ENCODE measurements at places on chromosomes 4 and X.

DNA sequence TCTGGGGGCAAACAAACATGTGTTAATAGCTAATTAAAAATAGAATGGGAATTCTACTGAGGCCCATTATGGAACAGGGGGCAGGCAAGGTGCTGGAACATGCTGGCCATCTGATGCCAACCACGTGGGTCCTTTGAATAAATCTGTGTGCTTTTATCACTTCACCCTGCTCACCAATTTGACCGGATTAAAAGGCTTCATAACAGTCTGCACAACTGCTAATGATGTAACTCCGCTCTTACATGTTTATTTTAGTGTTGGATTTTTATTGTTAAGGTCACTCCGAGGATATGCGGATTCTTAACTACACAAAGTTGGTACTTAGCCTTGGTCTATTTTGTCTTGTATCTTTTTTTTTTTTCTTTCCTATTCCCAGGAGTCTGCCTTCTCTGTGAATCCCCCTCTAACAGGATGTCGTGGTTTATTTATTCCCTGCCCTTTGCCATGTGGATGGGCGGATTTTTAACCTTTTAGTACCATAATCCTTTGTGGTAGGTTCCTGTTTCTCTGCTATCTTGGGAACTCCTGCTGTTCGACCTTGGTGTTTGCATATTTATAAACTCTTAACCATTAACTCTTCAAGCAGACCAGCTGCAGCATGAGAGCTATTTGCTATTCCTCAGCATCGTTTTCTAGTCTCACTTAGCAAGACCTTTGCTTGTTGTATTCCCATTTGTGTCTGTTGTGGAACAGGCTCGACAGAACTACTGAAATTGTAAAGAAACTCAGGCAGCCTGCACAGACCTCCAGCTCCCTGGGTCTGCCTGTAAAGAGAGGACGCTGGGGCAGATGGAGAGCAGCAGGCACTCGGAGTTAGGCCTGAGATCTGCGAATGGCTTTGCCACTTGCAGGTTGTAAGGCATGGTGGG lies 38.0 kb downstream of the TRIM2 start:
- no peak for DNase-seq

GRCh38 chr4:39456946-39457763 lies 1.6 kb downstream of the RPL9 start:
- DNase-seq: no peak

- DNase-seq: no peak
Measured at GRCh38 chr4:3792813-3793212, 26.6 kb downstream of the ADRA2C start.

DNA sequence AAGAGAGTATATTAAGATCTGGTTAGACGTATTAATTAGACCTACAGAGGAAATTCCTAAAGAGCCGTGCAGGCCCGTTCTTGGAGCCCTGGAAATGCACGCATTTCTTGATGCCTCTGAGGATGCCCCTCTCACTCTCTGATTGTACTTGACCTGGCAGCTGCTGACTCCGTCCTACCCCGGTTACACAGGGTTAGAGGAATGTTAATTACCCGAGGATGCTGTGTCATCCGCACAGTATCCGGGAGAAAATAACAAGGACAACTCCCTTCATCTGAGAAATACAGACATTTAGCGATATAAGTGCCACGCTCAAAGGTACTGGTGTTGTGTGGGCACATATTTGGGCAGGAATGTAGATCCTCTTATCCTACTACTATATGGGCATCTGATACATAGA lies 404.6 kb upstream of the FAT1 start:
- DNase-seq: no peak

- no peak for DNase-seq
Measured at GRCh38 chr4:56289934-56290333, 97.4 kb downstream of the AASDH start.

DNA sequence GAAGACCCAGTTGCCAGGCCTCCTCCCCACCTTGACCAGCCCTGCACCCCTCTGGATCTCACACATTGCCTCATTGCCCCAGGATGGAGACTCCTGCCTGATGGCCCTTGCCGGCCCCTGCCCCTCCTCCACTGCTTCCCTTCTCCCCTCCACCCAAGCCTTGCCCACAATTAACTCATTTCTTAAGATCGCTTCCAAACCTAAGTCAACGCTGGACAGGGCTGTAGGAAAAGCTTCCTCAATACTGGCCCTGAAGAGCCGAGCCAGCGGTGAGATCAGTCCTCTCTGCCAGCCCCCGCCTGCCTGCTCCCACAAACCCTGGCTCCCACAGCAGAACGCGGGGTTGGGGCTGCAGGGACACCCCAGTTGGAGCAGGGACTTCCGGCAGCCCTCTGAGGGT lies 7.5 kb upstream of the HAUS7 start:
- DNase-seq: no peak

DNA sequence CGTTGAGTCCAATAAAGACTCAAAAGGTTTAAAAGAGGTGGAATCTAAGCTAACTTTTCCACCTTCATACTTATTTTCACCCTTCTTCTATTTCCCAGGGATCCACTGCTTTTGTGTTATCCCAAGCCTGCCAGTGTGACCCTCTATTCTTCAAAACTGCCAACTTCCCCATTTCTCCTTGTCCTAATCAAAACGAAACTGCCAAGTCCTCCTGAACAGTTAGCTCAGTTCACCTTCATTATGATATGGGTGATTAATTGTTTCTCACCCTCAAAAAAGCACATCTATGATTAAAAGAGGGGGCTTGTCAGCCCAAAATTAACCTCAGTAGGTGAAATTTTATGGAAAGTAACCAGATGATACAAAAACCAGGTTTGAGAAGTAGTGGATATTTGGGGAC lies 108.4 kb downstream of the GUCY2F start:
- DNase-seq: no peak

DNA sequence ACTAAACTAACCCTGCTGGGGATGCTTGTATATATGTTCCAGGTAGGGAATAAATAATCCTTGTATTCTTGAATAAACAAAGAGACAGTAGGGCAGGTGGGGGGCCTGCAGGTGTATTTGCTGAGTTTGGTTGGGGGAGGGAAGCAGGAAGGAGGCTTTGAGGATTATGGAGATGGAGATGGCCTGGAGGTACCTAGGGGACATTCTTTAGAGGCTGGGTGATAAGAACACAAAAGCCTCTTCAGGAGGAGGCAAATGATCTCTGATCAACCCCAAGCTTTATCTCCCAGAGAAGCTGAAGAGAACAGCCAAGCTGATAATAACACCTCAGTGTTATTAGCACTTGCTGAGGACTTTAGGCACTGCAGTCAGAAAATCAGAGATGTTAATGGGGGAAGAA lies 187.7 kb downstream of the MGST2 start:
- DNase-seq: no peak

DNA sequence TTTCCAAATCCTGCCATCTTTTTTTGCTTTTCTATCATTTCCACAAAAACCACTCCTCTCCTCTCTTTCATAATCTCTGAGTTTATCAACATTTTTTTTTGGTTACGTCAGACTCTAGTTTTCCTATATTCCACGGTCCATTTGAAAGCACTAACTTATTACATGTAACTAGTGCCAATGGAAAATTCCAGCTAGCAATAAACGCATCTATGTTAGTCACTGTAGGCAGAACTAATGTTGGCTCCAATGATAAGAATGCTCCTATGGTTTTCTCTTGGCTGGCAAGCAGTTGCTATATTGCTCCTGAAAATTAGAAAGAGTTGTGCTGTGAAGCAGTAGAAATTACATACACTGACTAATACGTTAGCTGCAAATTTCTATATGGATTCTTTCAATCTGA lies 634.6 kb upstream of the FTHL17 start:
- DNase-seq: no peak

GRCh38 chrX:42290608-42291007 lies 367.3 kb upstream of the CASK start:
- DNase-seq: no peak

DNA sequence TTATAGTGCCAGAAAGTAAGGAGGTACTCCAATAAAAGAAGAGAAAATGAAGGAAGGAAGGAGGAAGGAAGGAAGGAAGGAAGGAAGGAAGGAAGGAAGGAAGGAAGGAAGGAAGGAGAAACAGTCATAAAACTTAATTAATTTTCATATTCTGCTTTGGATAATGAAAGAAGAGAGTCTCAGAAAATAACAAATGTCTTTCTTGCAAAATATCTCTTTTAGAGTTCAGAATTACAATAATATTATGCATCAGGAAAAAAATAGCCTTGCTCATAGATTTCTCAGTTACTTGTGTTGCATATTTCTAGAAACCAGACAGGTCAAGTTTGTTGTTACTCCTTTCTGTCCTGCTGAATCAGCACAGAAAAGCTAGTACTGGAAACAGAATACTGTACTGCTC lies 130.1 kb upstream of the DKK2 start:
- no peak for DNase-seq

DNA sequence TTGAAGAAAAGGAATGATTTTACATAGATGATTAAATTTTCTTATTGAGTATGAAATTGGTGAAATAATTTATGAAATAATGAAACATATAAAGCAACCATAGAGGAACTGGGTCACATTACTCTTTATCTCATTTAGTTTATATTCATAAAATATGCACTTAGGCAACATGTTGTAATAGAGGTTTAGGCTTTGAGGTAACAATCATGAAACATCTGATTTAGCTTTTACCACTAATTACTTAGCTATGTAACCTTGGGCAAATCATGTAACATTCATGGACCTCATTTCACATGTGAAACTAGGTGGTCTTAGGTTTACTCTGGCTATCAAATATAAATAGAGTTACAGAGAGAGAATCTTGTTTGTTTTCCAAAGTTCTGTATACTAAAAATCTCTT lies 54.5 kb upstream of the SMARCA5 start:
- no peak for DNase-seq

DNA sequence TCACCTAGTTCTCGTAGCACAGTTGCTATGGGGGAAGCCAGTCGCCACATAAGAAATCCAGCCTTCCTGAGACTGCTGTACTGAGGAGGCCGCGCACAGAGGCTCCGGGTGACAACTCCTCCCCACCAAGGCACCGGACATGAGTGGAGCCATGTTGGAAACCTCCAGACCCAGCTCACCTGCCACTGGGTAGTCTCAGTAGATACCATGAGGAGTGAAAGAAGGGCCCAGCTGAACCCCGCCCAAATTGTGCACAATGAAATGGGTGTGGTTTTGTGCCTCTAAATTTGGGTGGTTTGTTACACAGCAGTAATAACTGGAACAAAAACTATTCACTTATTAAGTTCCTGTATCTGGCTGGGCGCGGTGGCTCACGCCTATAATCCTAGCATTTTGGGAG lies 198.7 kb downstream of the BCOR start:
- DNase-seq: no peak

All from midbrain (tissue), 1 donor.